ENCODE measurements at places on chromosomes 2 and 18.

GRCh38 chr2:210461401-210461800 lies 15.2 kb downstream of the LANCL1 start:
- no peak for DNase-seq

- DNase-seq, result no peak
Observed at GRCh38 chr2:224793946-224794345, 77.8 kb upstream of the CCDC195 start.

- no peak for DNase-seq
Observed at GRCh38 chr2:75324141-75324540, 124.8 kb upstream of the TACR1 start.

- no peak for DNase-seq
Observed at GRCh38 chr2:240796543-240797499, 23.2 kb downstream of the KIF1A start.

DNA sequence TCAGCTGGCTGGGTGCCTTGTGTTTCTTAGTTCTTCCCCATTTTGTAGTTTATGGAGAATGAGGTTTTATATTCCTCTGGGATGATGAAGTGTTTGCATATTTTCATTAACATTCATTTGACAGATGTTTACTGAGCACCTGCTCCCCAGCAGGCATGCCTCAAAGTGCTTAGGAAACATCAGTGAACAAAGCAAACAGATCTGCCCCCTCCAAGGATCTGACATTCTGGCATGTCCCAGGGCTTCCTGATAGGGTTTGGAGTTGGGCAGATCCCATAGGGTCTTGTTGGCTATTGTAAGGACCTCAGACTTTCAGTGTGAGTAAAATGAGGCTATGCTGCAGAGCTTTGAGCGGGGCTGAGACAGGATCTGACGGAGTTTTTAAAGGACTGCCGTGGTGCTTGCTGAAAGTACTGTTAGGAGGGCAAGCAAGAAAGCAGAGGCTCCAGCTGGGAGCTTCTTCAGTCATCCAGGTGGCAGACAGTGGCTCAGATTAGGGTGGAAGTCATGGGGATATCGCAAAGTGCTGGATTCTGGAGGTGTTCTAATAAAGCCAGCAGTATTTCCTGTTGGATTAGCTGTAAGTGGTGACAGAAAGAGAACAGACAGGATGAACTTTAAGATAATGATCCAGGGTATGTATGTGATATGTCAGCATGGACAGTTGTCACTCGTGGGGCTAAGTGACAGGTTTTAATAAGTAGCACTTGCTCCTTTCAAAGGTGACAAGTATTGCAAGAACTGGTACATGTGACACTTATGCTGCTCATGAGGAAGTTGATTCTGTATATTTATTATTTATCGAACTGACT lies 11.3 kb upstream of the IAH1 start:
- DNase-seq, result no peak

DNA sequence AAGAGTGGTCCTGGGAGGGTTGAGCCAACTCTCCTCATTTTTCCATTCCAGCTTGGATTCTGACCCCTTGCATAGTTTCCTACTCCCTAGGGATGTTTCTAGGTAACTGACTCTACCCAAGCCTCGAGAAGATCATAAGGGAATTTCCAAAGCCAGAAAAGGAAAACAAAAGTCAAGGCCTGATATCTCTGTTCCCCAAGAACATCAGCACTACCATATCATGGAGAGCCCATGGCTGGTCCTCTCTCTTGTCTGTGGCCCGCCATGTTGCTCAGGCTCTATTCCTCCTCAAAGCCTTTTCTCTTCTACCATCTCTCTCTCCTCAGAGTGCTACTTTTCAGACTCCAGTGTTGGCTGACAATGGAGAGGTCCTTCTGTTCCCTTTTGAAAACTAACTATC lies 99.6 kb upstream of the KLF7 start:
- DNase-seq, result no peak
